Kidney epithelial cell (primary cell): ENCODE measurements at places on chromosomes 3 and 15. TPM values are rescaled to one million over a fixed set of nuclear protein-coding genes. Genes with fewer than 3 reads are reported as not detected.

COLQ gene
- 0.13 and 0.41 TPM in 2 replicates for total RNA-seq

GOLGA8R gene
- total RNA-seq, result 0.27 and 1.0 TPM in 2 replicates

RASL12 gene
- 0.92 TPM in 1 of 2 replicates, not detected in the other for total RNA-seq

PRTG gene
- 7.9 and 9.4 TPM in 2 replicates for total RNA-seq

HYAL2 gene
- total RNA-seq, result 89.3 and 104 TPM in 2 replicates

BFSP2 gene
- total RNA-seq, result 0.96 TPM in 1 of 2 replicates, not detected in the other

UBA7 gene
- 6.3 and 11.8 TPM in 2 replicates for total RNA-seq

MINAR1 gene
- total RNA-seq, result 0.75 and 0.96 TPM in 2 replicates

EFCC1 gene
- total RNA-seq, result 0.14 TPM in 1 of 2 replicates, not detected in the other

POTEB3 gene
- not detected in 2 replicates for total RNA-seq

KBTBD13 gene
- total RNA-seq, result not detected in 2 replicates

AKAP13 gene
- total RNA-seq, result 47.5 and 54.0 TPM in 2 replicates

TMEM207 gene
- total RNA-seq, result not detected in 2 replicates

COMMD4 gene
- total RNA-seq, result 108 and 119 TPM in 2 replicates

GHRL gene
- total RNA-seq, result not detected in 2 replicates

B2M gene
- 853 and 956 TPM in 2 replicates for total RNA-seq

SCN11A gene
- total RNA-seq, result 0.04 and 0.27 TPM in 2 replicates

PEX5L gene
- 0.04 and 0.07 TPM in 2 replicates for total RNA-seq

NR2E3 gene
- not detected in 2 replicates for total RNA-seq

CLDN16 gene
- total RNA-seq, result 10.9 and 12.0 TPM in 2 replicates

NRROS gene
- 1.8 and 2.5 TPM in 2 replicates for total RNA-seq

ADAMTSL3 gene
- 0.67 and 0.96 TPM in 2 replicates for total RNA-seq

SAMD7 gene
- not detected in 2 replicates for total RNA-seq

HHLA2 gene
- 0.79 TPM in 1 of 2 replicates, not detected in the other for total RNA-seq

TGM5 gene
- not detected in 2 replicates for total RNA-seq

IGDCC3 gene
- total RNA-seq, result 0.13 and 0.27 TPM in 2 replicates

CASR gene
- total RNA-seq, result 0.04 and 0.07 TPM in 2 replicates

CD200R1 gene
- total RNA-seq, result not detected in 2 replicates

UPK1B gene
- total RNA-seq, result 9.2 and 15.6 TPM in 2 replicates

ALPK3 gene
- 54.5 and 55.7 TPM in 2 replicates for total RNA-seq

REC114 gene
- total RNA-seq, result not detected in 2 replicates

RAF1 gene
- 55.8 and 56.9 TPM in 2 replicates for total RNA-seq

CCR9 gene
- total RNA-seq, result not detected in 2 replicates

SORD gene
- total RNA-seq, result 30.2 and 44.0 TPM in 2 replicates

MME gene
- total RNA-seq, result 83.5 and 117 TPM in 2 replicates

MAPKBP1 gene
- 11.9 and 16.5 TPM in 2 replicates for total RNA-seq

RETNLB gene
- total RNA-seq, result not detected in 2 replicates

ADGRG7 gene
- total RNA-seq, result not detected in 2 replicates

FAM107A gene
- total RNA-seq, result 0.63 TPM in 1 of 2 replicates, not detected in the other

ADCY5 gene
- total RNA-seq, result 0.67 and 1.5 TPM in 2 replicates

RARB gene
- total RNA-seq, result 1.8 and 3.6 TPM in 2 replicates

SLC22A13 gene
- total RNA-seq, result 0.34 TPM in 1 of 2 replicates, not detected in the other

CGNL1 gene
- total RNA-seq, result 2.1 and 2.8 TPM in 2 replicates

CCR8 gene
- total RNA-seq, result not detected in 2 replicates

RSRC1 gene
- 21.6 and 27.4 TPM in 2 replicates for total RNA-seq

RPL4 gene
- total RNA-seq, result 6,900 and 7,468 TPM in 2 replicates

ARGFX gene
- not detected in 2 replicates for total RNA-seq

CDHR4 gene
- not detected in 2 replicates for total RNA-seq

CACNA2D3 gene
- 0.17 and 0.55 TPM in 2 replicates for total RNA-seq
